NCI-H1092 treated with DMSO at 0.1 percent for 48 hours (cell line): ENCODE measurements at places on chromosomes 2 and 18.

- DNase-seq, result no peak
Measured at GRCh38 chr2:66236816-66237802, 197.8 kb upstream of the MEIS1 start.

DNA sequence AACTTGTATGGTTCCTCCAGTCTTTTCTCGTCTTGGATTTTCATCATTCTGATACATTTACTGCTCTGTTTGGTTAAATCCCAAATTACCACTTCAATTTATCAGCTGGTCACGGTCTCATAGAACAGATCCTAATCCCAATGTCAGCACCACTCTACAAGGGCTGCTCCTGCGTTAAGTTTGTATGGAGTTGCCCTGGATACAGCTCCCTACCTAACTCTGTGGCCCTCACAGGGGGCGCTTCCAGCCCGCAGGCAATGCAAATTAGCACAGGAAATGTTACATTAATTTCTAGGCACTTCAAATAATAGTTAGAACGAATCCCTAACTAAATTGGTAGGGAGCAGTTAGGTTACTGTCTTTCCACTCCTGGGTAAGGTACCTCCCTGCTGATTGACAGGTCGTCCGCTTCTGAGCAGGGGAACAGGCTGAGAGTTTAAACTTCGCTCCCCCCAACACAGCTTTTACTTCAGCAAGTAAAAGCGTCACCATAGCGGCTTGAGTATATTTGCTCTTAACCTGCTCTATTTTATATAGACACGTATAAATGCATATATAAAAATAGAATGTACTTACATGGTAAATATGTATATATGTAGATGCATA, 238.5 kb upstream of the FANCL start:
- DNase-seq, result peak; percentile 62

DNA sequence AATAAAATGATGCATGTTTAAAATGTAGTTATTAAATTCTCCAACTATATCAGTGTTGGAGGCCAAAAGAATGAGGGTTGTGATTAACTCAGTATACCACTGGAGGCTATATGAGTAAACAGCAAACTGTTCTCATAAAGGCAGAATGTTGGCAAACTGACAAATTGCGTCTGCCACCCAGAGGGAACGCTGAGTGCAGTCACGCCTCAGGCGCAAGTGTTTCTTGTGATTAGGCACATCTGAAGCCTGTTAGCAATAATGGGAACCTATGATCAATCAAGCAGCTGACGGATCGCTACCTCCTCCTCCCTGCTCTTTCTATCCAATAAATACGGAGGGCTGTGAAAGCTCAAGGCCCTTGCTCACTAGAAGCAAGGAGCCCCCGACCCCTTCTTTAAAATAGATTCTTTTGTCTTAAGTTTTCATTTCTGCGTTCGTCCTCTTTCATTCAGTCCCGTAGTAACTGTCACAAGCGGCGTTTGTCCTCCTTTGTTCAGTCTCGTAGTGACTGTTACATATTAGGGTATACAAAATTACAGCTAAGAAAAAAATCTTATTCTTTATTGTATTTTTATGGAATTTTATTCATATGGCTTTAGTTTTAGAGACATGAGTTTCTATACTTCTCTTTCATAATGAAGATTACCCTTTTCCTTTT, 16.3 kb upstream of the RMND5A start:
- DNase-seq, result peak; percentile 56

- no peak for DNase-seq
Measured at GRCh38 chr18:79394534-79395307, 1.0 kb upstream of the NFATC1 start.

GRCh38 chr18:26322890-26323653, 96.8 kb downstream of the TAF4B start:
- DNase-seq, result no peak

GRCh38 chr2:145380436-145381017, 860.6 kb upstream of the ZEB2 start:
- no peak for DNase-seq

DNA sequence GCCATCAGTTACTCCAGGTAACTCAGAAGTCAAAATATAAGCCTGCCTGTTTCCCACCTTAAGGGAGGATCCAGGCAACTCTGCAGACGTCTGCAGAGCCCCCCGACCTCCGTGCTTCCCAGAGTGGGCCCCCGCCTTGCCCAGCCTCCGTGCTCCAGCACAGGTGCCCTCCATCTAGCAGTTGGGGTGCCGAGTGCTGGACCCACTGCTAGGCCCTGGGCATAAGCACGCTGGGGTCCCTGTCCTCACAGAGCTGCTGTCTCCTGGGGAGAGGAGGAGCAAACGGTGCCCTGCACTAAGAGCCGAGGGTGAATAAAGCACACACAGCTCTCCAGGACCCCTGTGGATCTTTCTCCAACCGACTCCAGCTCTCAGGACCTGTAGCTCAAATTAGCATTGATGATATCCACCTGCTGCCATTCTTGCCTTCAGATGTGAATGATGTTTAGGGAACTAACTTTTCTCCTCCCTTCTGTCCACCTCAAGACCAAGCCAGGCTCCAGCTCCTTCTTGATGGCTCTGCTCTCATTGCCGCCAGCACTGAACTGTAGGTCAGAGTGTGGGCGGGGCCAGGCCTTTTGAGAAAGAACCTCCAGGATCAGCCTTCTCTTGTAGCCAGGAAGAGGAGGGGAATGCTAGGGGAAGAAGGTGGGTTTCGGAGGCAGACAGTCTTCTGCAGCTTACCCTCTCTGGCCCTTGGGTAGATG, 121.2 kb downstream of the SMAD7 start:
- peak; percentile 74 for DNase-seq

- no peak for DNase-seq
Measured at GRCh38 chr2:80737047-80737446, 432.5 kb upstream of the LRRTM1 start.
